A549 treated with AZD2906 at 1 μM for 4 hours (cell line): ENCODE measurements at places on chromosomes 7 and 10. TPM values are rescaled to one million over a fixed set of nuclear protein-coding genes. Genes with fewer than 3 reads are reported as not detected.

Gene PRKG1
- total RNA-seq, result 0.01 to 0.02 TPM (median 0.01 TPM) in 3 of 5 replicates, not detected in the others

Gene EIF4H
- 293 to 335 TPM (median 298 TPM) in 5 replicates for total RNA-seq

Gene OR2A42
- not detected in 5 replicates for total RNA-seq

Gene CARD11
- total RNA-seq, result 1.5 to 2.3 TPM (median 2.0 TPM) in 5 replicates

Gene TLX1
- not detected in 5 replicates for total RNA-seq

Gene FAM131B
- total RNA-seq, result 0.28 to 0.40 TPM (median 0.37 TPM) in 5 replicates

Gene CCL24
- 0.18 TPM in 1 of 5 replicates, not detected in the others for total RNA-seq

Gene TMEM236
- total RNA-seq, result 0.03 to 0.07 TPM (median 0.05 TPM) in 5 replicates

Gene SIRT1
- total RNA-seq, result 14.8 to 19.0 TPM (median 15.7 TPM) in 5 replicates
